ENCODE measurements at places on chromosomes 16 and 17.

GRCh38 chr17:57228911-57229310 lies 27.4 kb upstream of the MSI2 start:
- no peak for DNase-seq

DNA sequence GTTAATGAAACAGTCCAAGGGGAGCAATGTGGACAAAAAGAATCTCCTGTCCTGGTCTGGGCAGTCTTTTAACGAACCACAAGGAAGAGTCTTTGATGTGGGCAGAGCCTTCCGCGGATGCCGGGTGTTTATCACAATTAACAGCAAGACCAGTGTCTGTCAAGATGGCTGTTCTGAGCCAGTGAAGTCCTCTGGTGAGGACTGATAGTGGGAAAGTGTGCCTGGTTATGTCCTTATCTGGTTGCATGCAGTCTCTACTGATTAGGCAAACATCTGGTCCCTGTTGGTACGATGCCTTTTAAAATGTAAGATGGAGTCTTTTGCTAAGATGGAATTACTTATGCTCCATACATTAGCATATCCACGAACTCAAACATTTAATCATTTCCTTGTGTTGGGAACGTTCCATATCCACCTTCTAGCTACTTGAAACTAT lies 88.5 kb downstream of the ZNF18 start:
- DNase-seq: no peak

- DNase-seq: no peak
Observed at GRCh38 chr16:25063865-25064264, 47.7 kb upstream of the LCMT1 start.

DNA sequence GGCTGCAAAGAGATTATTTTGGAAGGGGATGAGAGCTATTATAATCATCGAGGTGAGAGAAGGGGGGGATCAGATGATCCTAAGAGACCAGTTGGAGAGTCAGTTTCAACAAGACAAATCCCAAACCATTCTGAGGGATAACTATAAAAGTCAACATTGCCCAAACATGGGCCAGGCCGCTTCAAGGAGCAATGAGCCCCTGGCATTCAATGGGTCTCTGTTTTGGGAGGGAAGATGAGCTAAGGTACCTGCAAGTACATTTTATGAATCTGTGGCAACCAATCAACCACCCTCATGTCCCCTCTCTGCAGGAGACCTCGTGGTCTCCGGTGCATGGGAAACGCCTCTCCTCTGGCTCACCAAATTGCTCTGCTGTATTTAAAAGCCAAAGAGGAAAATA lies 209.9 kb upstream of the C16orf82 start:
- DNase-seq: no peak

DNA sequence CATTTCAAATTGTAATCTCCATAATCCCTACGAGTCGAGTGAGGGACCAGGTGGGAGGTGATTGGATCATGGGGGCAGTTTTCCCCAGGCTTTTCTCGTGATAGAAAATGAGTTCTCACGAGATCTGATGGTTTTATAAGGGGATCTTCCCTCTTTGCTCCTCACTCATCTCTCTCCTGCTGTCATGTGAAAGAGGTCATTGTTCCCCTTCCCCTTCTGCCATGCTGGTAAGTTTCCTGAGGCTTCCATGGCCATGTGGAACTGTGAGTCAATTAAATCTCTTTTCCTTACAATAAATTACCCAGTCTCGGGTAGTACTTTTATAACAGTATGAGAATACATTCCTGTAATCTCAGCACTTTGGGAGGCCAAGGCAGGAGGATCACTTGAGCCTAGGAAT lies 76.7 kb upstream of the MARCHF10 start:
- DNase-seq: no peak

- no peak for DNase-seq
Observed at GRCh38 chr17:55731586-55732250, 9.1 kb upstream of the TMEM100 start.

DNA sequence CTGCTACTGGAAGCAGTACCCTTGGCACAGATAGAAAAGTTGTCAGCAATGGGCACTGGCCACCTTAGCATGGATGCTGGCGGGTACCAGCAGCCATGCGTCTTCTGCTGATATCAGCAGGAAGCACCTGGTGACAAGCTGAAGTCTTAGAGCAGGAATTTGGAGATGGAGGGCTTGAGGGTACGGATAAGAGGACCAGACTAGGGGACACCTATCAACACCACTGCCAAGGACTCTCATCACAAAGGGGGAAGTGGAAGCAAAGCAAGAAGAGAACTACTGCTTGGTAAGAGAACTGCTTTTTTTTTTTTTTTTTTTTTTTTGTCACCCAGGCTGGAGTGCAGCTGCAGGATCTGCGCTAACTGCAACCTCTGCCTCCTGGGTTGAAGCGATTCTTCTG lies 35.4 kb upstream of the LYRM9 start:
- DNase-seq: no peak

DNA sequence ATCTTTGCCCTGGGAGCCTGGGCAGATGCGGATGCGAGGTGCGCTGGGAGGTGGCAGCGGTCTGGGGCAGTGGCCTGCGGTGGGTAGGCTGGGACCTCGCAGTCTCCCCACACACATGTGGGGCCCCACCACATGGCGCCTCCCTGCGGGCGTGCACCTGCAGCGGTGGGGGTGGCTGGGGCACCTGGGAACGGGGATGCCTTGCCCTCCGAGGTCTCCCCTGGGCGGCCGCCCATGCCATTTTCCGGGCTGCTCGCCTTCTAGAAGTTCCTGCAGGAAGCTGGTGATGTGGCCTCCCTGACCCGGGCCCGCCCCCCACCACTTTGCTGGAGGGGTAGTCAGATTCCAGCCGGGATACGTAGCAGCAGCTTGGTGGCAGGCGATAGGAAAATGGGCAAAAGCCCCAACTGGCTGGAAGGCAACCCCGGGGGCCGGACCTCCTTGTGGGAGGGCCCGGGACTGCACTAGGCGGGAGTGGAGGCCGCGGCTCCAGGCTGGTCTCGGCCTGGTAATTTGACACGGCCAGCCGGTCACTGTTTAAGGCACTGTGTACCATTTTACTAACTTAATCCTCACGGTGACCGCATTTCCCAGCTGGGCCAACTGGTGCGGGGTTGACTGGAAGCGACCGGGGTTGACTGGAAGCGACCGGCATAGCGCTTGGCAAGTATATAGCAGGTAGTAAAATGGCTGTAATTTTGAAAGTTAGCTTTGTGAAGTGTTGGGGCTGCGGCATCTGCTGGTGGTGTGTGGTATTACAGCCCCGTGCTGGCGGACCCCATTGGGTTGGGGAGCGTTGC lies 38.5 kb downstream of the IGF2BP1 start:
- DNase-seq: peak; percentile 90

DNA sequence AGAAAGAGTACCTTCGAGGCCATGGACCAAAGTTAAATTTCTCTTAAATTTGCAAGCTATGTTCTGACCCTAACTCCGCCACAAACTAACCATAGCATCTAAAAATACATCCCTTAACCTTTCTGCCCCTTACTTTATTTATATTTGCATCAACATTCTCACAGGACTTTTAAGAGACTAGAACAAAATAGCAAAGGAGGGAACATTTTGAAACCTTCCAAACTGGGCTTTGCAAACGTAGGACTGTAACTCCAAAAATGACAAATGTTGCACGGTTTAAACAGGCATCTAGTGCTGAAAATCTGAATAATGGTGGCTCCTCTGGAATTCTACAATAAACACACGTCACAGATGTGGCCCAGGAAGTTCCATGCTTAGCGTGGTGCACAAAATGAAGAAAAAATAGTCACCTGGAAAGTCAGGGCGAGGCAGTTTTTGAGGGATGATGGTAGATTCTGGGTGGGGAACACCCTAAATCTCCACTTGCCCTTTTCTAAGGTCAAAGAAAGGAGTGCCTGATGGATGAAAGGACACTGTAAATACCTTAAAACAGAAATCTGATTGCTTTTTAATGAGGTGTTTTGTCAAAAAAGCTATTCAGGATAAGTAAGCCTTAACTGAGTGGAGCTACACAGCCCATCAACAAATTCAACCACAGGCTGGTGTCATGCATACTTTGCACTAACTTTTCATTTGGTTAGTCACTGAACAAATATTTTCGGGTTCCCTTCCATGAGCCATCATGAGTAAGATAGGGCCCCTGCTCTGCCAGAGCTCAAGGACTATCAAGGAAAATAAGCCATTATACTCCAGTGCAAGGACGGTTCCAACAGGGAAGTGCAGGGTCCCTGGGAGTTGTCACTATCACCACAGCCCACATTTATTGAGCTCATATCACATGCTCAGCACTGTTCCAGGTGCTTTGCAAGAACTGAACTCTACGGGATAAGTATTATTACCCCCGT lies 21.2 kb downstream of the ARHGAP17 start:
- DNase-seq: no peak

DNA sequence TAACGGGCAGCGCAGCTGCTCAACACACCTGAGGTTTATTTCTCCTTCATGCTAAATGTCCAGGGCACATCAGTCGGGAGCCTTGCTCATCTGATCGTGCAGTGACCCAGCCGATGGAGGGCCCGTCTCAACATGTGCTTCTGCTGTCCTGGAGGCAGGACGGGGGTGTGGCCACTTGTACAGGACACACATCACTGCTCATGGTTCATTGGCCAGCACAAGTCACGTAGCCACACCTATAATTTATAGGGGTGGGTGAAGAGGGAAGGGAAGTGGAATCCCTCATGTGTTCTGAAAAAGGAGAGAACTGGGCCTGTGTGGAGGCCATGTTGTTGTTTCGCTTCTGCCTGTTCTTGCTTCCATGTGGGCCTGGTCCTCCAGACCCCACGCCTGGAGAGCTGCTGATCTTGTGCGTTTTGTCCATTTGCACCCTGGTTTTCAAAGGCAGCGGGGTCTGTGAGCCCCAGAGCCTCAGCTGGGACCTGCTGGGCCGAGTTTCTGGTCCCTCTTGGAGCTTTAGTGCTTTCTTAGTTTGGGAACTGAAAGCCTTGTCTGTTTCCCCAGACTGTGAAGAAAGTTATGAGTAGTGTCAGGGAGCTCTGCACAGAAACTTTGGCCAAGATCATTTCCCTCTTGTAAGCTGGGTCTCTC lies 60.5 kb downstream of the CMIP start:
- DNase-seq: no peak

DNA sequence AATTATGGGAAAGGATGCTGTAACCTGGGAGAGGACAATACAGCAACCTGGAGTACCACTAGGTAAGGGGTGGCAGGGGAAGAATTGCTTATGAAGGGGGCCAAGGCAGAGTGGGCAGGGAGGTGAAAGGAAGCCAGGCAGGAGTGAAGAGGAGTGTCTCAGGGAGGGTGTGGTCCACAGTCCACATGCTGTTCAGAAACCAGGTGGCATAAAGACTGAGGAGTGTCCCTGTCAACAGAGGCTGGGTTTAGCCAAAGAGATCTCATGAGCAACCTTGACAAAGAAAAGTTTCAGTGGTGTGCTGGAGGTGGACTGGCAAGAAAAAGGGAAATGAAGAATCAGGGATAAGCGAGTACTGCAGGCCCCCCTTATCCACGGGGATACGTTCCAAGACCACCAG lies 88.4 kb downstream of the SPACA3 start:
- DNase-seq: no peak

GRCh38 chr16:88341551-88342290 lies 41.0 kb upstream of the ZNF469 start:
- no peak for DNase-seq

GRCh38 chr17:67830440-67830839 lies 5.1 kb downstream of the BPTF start:
- DNase-seq: no peak

DNA sequence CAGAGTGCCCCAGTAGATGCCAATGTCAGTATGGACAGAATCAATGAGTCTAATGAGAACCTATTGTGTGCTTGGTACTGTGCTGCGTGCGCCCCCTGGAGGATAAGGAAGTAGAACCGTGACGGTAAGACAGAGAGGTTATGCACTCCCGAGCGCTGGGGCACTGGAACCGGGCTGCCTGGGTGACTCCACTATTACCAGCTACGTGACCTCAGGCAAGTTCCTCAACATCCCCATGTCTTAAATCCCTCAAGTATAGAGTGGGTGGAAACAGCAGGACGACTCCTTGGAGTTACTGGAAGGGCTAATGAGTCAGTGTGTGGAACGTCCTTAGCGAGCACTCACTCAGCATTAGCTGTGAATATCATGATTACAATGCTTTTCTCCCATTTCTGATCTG lies 16.2 kb downstream of the CHST4 start:
- DNase-seq: peak; percentile 90

- no peak for DNase-seq
Observed at GRCh38 chr16:72355561-72355960, 183.6 kb upstream of the PMFBP1 start.

- DNase-seq: no peak
Observed at GRCh38 chr16:8847145-8847544, 21.7 kb downstream of the CARHSP1 start.

- no peak for DNase-seq
Observed at GRCh38 chr17:69058165-69058564, 2.6 kb downstream of the ABCA9 start.

DNA sequence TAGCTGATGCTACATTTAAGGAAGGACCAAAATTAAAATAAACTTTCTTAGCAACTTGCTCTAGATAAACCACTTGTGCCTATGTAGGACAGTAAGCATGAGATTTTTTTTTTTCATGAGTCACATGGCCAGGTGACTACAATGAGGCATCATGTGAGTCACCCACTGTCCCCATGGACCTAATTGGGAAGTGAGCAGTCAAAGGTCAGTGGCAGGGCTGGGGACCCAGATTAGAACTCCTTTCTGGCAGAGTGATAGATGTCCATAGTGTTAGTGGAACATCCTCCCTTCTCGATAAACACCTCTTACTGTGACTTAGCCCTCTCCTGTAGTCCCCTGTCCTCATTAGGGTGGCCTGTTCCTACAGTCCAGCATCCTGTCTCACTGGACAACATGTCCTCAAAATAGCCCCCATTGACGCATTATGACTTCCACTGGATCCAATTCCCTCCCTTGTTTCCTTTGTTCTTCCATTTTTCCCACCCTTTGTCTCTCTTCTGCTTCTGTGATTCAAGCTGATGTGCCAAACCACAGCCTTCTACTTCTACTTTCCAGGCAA lies 12.4 kb downstream of the ITGB3 start:
- peak; percentile 49 for DNase-seq

DNA sequence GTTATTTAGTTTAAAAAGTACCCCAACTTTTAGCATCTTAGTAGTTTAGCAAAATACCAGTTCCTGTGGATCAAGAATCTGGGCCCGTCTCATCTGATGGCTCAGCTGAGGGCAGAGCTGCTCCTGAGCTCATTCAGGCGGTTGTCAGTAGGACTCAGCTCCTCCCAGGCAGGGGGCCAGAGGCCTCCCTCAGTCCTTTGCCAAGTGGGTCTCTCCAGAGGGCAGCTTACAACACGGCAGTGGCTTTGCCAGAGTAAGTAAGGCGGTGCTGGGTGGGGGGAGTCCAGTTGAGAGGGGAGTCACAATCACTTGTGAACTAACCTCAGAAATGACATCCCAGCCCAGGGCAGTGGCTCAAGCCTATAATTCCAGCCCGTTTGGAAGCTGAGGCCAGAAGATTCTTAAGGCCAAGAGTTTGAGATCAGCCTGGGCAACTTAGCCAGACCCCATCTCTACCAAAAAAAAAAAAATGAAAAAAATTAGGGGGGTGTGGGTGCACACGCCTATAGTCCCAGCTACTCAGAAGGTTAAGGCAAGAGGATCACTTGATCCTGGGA lies 81.5 kb upstream of the MED9 start:
- DNase-seq: no peak

Measured in Karpas-422 (cell line).